ENCODE measurements at places on chromosomes 16 and 17. TPM values are rescaled to one million over a fixed set of nuclear protein-coding genes. Genes with fewer than 3 reads are reported as not detected.

DNA sequence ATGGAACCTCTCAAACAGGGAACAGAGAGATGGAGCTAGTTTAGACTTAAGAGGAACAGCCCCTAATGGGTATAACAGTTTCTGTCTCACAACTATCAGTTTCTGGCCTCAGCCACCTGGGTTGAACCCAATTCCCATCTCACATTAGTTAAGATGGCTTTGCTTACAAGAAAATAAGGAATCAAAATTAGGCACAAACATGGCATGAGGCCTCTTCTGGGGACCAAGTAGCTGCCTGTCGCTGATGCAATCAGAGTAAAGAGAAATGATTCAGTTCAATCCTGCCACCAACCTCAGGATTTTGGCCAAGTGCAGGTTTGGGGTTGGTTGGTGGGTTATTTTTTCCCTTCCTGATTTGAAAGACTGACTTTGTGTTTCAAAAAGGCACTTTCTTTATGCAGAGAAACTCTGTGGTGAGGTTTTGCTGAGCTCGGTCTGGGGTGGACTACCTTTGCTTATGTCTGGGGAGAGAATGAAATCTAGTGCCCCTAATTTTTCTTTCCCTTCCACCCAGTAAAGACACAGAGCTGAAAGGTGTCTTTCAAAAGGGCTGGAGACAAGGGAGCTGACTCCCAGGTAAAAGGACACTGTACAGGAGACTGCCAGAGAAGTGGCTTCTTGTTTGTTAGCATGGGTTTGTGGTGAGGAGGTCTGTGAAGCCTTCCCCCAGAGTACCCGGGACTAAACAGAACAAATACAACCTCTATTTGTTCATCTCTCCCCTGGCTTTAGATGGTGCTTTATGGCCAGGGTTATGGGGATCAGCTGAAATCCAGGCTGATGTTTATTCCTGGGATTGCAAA is 44.8 kb upstream of the NFAT5 start:
- DNase-seq: no peak

DNA sequence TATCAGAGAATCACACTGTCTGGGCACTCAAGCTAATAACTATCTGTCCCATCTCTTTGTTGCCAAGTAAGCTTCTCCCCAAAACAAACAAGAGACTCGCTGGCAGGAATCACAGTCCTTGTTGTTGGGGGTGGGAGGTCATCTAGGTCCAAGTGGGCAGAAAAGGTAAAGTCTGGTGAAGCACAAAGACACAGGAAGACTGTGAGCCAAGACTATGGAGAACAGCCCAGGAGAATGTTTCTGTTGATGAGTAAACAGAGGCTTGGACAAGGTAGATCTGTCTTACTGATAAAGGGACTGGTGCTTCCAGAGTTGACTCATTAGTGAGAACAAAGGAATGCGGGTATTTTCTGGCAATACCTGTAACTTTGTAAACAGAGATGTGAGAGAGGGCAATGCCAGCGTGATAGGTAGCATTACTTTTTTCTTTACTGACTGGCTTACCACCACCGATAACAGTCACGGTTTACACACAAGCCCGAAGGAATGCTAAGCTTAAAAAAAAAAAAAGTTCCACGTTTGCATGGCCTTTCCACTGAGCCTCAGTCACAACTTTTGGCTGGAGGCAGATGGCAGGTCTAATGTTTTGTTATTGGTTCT is 11.5 kb upstream of the MMD start:
- no peak for DNase-seq

DNA sequence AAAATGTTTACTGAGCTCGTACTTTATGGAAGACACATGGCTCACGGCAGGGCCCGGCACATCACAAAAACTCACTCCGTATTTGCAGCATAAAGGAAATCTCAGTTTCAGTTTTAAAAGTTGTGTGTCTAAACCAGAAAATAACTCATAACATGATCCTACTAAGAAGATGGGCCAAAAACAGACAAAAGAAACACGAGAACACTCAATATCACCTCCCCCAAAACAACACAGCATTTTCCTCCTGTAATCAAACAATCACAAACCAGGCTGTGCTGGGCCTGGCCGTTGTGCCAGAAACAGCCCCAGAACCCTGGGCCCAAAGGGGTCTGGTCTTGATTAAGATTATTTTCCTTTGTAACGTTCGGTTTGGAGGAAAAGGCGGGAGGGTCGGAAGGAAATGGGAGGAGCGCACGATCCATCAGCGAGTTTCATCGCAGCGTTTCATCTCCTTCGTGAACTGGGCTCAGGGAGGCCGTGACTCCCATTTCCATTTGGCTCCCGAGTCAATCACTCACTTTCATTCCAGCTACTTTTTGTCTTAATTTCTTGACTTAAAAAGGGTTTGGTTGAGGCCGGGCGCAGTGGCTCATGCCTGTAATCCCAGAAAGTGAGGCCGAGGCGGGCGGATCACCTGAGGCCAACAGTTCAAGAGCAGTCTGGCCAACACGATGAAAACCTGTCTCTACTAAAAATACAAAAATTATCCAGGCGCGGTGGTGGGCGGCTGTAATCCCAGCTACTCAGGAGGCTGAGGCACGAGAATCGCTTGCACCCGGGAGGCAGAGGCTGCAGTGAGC is 61.4 kb downstream of the NXN start:
- DNase-seq: no peak

GRCh38 chr17:55806745-55807495 is 56.1 kb downstream of the PCTP start:
- DNase-seq: no peak

- no peak for DNase-seq
These were observed 42.3 kb downstream of the CRLF3 start for GRCh38 chr17:30782206-30782605.

DNA sequence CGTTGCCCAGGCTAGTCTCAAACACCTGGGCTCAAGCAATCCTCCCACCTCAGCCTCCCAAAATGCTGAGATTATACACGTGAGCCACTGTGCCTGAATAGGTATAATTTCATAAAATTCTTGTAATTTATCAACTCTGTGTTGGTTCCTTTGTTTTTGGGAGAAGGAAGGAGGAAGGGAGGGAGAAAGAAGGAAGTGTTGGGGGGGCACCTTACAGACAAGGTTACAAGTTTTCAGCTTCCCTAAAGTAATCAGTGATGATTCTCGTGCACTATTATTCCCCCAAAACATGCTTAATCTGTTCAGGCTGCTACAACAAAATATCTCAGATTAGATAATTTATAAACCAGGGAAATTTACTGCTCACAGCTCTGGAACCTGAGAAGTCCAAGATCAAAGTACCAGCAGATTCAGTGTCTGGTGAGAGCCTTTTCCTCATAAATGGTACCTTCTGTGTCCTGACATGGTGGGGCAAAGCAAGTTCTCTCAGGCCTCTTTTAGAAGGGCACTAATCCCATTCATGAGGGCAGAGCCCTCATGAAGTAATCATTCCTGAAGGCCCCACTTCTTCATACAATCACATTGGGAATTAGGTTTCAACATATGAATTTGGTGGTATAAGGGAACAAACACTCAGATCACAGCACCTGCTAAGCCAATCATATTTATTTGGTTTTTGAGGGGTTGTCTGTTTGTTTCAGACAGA is 28.1 kb downstream of the USP32 start:
- no peak for DNase-seq

DNA sequence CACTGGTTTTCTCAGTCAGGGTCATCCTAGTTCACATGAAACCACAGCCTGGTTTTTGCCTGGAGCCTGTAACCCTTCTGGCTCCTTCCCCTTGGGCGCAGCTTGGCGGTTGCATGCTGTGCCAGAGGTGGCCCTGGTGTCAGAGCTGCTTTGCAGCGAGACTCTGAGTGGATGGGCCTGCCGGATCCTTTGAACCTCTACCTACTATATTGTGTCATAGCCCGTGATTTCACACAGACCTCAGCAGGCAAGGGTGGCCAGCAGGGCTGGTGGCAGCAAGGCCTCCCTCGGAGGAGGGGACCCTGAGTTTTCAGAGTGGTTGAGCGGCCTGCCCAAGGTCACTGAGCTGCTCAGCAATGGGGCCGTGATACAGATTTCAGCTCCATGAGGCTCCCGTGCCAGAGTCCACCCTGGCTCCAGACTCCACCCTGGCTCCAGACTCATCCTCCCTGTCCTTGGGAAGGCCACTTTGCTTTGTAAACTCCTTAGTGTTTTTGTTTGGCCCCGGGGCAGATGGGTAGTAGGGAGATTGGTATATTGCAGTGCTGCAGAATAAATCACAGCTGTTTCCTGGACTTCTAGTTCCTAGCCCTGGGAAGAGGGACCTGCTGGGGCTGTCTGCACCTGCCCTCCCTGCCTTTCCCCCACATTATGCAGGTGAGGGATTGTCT is 9.7 kb downstream of the MPRIP start:
- DNase-seq: no peak

GRCh38 chr16:89163297-89163696 is 8.3 kb upstream of the CDH15 start:
- no peak for DNase-seq

- no peak for DNase-seq
These were observed 1.1 kb upstream of the CHRNB1 start for GRCh38 chr17:7443499-7444485.

- no peak for DNase-seq
These were observed 17.5 kb downstream of the GRIN2C start for GRCh38 chr17:74842146-74842598.

The CTRB1 gene
- total RNA-seq: not detected

The C17orf100 gene
- 1.6 TPM for total RNA-seq

The FLOT2 gene
- total RNA-seq: 61.7 TPM

The RHBDF1 gene
- 11.3 TPM for total RNA-seq

The PTX4 gene
- 0.27 TPM for total RNA-seq
